NCI-H774 (cell line): ENCODE measurements at places on chromosomes 12 and 14.

- no peak for DNase-seq
These were observed 3.9 kb upstream of the PPP1R12A start for GRCh38 chr12:79938843-79939242.

GRCh38 chr12:9134981-9135628 lies 19.4 kb upstream of the A2M start:
- DNase-seq: peak; percentile 37

GRCh38 chr12:80200414-80200813 lies 101.1 kb downstream of the OTOGL start:
- DNase-seq: no peak

- DNase-seq: no peak
These were observed 9.2 kb upstream of the KRT73 start for GRCh38 chr12:52627395-52628110.

DNA sequence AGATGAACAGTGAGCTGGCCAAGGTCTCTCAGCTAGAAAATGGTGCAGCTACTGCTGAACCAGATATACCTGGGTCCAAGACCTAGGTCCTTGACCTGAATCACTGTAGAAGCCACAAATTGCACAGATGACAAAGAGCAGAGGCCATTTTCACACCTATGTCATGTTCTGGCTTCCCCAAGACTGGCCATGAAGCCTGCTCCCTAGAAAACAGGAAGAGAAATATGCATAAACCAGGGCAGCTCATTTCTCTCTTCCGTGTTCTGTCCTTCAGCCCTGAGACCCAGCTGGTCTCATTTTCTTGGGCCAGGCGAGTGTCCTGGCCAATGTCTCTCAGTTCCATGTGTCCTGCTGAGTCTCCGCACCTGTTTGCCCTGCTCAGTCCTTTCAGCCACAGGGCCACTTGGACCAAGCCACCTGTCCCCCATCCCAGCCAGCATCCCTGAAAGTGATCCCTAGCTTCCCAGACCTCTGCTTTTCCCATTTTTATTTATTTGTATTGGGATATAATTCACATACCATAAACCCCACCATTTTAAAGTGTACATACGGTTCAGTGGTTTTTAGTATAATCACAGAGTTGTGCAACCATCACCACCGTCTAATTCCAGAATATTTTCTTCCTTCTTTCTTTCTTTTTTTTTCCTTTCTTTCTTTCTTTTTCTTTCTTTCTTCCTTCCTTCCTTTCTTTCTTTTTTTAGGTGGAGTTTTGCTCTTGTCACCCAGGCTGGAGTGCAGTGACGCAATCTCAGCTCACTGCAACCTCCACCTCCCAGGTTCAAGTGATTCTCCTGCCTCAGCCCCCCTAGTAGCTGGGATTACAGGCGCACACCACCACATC lies 27.0 kb downstream of the P2RX7 start:
- no peak for DNase-seq

DNA sequence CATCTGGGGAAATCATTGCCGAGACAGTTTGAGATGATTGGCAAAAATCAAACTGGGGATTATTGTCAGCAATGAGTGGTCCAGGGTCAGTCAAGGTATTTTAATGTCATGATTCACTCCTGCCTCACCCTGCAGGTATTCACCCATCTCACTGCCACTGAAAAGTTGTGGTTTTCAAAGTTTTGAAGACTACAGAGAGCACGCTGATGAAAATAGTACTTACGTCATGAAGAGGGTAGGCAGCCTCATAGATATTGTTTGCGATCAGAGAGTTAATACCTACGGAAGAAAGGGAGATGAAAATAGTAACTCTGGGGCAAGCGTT lies 138.0 kb downstream of the ANO2 start:
- DNase-seq: no peak

- DNase-seq: no peak
These were observed 72.1 kb downstream of the TMTC2 start for GRCh38 chr12:82758749-82759330.

GRCh38 chr14:38867561-38868150 lies 235.4 kb downstream of the SEC23A start:
- DNase-seq: peak; percentile 79

DNA sequence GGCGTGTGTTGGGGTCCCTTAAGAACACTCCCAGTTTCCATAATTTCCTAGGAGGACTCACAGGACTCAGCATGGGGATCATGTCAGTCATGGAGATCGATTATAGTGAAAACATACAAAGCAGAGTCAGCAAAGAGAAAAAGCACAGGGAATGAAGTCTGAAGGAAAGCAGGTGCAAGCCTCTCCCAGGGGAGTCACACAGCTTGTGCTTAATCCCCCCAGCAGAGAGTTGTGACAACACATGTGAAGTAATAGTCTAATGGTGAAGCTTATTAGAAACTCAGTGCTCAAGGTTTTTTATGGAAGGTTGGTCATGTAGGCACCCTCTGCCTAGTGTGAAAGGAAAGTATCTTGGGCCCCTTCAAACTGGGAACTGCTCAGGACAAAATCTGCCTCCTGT lies 149.0 kb upstream of the SEL1L start:
- DNase-seq: no peak

GRCh38 chr14:76736514-76736913 lies 24.8 kb upstream of the VASH1 start:
- DNase-seq: no peak
